ENCODE measurements at places on chromosomes 11 and 22.
A peak's percentile ranks its signal among the peaks of the same experiment; 100 is the strongest.

GRCh38 chr11:17960091-17960490, 52.8 kb downstream of the SERGEF start:
- DNase-seq = no peak

DNA sequence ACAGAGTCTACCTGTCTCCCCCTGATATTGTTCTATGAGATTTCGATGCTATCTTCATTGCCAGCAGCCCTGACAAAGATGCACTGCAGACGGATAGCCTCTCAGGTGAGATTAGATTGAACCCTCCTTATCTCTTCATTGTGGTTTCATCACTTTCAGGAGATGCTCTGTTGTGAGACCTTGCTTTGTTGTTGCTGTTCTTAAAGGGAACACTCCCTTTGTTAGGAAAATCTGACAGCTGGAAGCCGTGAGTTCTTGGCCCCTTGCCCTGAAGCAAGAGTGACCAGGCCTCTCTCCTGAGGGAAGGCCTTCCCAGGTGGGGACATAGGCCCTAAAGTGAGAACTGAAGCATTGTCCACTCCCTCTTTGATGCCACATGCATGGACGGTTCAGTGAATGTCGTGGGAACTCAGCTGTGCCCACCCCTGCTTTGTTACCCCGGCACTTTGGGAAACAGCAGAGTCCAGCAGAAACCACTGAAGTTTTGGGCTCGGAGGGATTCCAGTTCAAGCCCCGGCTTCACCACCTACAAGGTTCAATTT, 976.1 kb downstream of the TBC1D22A start:
- DNase-seq = no peak

GRCh38 chr11:12784987-12785386, 110.8 kb downstream of the TEAD1 start:
- no peak for DNase-seq

GRCh38 chr11:131675121-131675888, 304.9 kb downstream of the NTM start:
- DNase-seq = no peak

DNA sequence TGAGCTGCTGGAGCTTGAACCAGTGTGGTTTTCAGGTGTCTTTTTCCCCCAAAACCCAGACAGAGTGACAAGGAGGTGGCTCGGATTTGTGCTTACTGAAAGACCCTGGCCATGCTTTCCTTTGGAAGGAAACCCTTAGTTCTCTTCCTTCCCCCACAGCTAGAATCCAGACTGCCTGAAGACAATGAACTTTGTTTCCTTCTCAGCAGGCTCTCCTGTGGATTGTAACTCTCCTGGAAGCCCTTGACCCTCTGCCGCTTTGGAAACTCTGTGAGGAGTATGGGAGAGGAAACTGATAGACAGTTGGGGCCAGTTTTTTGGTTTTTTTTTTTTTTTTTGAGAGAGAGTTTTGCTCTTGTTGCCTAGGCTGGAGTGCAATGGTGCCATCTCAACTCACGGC, 62.1 kb upstream of the SESN3 start:
- no peak for DNase-seq

DNA sequence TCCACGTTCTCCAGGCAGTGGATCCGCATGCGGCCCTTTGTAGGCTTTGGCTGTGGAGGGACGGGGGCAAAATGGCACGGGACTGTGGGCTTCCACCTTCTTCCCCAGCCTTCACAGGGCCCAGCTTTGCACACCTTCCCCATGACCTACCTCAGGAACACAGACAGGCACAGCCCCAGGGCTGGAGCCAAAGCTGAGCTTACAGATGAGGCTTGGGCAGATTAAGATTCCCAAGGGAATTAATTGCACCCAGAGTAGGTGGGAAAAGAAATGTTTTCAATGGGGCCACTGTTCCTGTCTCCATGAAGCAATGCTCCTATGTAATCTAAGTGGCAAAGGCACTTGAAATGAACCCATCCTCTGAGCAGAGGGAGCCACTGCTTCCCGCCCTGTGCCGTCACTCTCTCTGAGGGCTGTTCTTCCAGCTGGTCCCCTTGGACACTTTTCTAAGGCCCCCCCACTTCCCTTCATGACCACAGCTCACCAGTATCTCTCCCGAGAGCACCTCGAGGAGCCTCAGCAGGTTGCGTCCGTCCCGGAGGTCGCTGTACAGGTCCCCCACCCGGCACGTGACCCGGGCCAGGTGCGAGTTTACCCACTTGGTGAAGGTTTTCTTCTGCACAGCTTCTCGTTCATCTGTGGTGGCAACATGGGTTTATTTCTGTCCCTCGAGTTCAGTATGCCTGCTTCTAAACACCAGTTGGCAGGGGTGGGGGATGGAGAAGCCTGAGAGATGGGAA, 13.5 kb downstream of the SPTBN2 start:
- DNase-seq = no peak

DNA sequence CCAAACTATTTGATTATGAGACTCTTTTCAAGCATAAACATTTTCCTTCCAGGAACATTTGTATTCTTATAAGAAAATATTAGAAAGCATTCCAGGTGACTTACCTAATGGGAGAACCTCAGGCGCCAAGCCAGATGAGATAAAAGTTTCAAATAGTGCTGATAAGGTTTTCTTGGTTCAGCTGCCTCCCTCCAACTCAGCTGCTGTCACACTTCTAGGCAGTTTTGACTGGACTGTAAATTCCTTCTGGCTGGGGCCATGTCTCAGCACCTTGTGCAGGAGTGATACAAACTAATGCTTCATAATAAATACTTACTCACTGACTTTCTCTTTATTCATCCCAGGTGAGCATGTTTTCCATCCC, 131.1 kb downstream of the MED15 start:
- DNase-seq = no peak

GRCh38 chr11:64298966-64299846, 952 bp upstream of the CATSPERZ start:
- no peak for DNase-seq

- DNase-seq = peak; percentile 12
Measured at GRCh38 chr11:33542921-33543320, 157.7 kb downstream of the C11orf91 start.

- peak; percentile 75 for DNase-seq
Measured at GRCh38 chr11:113189909-113190667, 124.3 kb upstream of the TTC12 start.

DNA sequence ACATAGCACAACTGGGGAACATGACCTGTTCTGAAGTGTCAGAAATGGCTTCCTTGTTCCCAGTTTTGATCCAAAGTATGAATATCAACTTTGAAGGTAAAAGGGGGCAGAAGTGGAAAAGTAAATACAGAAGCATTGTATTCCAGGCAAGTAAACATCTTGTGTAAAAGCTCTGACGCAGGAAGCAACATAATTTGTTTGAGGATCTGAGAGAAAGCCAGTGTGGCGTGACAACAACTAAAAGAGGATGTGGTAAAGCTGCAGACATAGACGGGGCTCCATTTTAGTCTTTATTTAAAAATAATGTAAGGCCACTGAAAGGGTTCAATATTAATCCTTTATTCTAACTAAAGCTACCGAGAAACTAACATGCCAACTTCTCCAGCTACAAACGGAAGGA, 310.2 kb downstream of the DLG2 start:
- no peak for DNase-seq

DNA sequence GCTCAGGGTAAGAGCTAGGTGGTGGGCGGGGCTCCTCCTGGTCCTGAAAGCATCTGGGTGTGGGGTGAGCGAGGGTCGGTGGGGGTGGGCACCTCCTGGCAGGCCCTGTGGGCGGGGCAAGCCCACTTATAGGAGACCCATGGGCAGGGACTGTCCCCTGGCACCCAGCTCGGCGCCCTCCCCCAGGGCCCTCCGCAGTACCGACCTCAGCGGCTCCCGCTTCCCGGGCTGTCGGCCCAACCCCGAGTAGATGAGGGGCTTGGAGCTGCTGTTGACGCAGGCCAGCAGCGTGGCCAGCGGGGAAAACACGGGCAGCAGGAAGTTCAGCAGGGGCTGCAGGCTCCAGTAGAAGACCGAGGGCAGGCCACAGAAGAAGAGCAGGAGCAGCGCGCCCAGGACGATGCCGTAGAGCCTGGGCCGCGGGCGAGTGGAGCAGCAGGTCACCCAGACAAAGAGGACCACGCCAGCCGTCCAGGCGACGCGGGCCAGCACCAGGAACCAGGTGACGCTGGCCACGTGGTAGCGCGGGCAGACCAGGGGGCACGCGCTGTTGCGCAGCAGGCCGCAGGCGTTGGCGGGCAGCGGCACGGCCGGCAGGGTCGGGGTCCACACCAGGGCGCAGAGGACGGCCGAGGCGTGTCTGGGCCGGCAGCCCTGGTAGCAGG, 663 bp downstream of the MRGPRG start:
- DNase-seq = no peak
